HEK293T (cell line): ENCODE measurements at places on chromosomes 12 and 14.
A peak's percentile ranks its signal among the peaks of the same experiment; 100 is the strongest.

GRCh38 chr12:104468371-104468770 lies 11.6 kb downstream of the CHST11 start:
- no peak for DNase-seq

GRCh38 chr12:75658286-75658685 lies 146.9 kb upstream of the KRR1 start:
- DNase-seq = no peak

DNA sequence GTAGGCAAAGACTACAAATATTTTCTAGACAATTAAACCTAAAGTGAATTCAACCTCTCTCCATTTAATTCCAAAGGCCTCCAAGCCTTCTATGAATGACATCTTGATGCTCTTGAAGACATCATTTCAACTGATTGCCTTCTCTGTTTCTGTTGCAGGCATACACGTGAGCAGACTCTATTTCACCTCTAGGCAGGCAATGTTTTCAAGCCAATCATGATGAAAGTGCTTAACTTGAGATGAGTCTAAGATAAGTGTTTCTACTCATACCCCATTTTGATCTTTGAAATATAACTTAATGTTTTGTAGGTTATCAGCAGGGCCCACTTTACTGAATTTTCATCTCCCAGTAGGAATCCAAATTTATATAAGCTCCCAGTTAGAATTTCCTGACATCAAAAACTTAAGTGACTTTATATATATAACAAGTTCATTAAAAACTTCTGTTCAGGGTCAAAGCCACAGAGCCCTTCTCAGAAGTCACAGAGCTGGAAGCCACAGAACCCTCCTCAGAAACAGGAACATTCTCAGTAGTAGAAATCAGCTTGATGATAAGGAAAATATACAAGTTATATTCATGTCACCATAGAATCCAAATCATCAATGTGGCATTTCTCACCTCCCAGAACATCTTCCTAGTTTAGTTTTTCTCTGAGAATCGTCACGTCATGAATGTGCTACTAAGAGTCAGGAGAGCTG lies 108.5 kb downstream of the PHLDA1 start:
- no peak for DNase-seq

GRCh38 chr12:94263011-94263811 lies 114.8 kb downstream of the PLXNC1 start:
- DNase-seq = no peak

GRCh38 chr12:87795555-87795954 lies 233.6 kb downstream of the C12orf50 start:
- DNase-seq = no peak

GRCh38 chr12:103540319-103540718 lies 44.6 kb upstream of the C12orf42 start:
- DNase-seq = no peak

GRCh38 chr12:68497107-68497506 lies 113.6 kb upstream of the RAP1B start:
- DNase-seq = no peak

DNA sequence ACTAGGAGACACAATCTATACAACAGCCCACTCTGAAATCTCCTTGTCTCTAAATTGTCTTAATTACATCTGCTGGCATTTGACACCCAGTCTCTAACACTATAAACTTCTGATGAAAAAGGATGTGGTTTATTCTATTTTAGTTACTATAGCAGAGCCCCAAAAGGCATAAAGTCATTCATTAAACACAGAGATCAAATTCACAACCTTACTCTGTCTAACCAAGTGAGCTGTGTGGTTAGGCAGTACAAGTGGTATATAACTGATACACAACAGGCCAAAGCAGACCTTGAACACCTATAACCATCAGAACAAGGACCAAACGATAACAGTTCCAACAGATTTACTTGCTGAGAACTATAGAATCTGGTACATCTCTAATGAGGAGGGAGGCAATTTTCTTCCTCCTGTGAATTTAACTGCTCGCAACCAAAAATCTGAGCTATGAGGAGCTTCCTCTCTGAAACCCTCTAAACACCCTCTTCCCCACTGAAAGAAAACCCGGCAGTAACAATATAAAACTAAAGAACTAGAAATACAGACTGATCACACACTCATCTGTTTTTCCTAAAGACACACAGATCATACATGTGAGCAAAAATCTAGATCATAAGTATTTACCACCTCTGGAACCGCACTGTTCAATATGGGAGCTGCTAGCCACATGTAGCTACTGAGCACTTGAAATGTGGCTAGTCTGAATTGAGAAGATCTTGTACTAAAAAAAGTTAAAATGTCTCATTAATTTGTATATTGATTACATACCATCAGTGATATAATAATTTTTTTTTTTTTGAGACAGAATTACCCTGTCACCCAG lies 17.7 kb downstream of the SPPL3 start:
- no peak for DNase-seq

DNA sequence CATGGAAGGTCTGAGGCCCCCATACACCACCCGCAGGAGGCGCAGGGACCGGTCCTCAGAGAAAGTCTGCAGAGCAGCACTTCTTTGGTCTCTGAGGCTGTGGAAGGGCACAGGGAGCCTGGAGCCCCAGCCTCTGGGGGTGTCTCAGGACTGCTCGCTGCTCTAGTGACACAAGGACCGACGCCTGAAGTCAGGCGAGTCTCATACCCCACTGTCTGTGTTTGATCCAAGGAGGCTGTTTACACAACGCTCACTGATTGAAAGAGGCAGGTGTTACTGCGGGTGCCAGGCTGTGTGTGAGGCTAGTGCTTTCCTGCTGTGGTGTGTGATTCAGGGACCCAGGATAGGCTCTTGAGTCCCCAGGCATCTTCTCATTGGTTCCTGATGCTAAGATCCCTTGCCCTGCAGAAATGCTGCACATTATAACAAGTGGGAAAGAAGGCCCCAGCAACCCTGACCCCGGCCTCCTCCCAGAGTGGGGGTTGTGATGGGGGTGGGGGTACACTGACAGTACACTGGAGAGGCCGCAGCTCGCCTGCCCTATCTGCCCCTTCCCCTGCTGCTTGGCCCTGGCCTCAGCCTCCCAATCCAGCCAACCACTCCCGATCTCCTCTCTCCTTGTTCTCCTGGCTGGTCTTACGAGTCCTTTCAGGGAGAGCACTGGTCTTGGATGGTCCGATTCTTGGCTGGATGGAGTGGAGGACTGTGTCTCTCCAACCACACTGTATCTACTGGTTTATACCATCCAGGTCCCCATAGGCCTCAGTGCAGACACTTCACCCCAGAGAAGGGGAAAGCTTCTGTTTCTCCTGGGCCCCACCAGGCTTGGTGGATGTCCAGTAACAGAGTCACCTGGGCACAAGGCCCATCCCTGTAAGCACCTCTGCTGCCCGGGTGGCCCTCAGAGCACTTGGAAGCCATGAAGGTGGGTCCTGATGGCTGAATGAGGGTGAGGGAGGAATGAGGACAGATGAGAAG lies 6.6 kb downstream of the CACNA2D4 start:
- peak; percentile 5 for DNase-seq

GRCh38 chr12:10101042-10101579 lies 2.3 kb upstream of the CLEC1A start:
- DNase-seq = no peak

GRCh38 chr14:96538097-96538989 lies 36.2 kb downstream of the PAPOLA start:
- no peak for DNase-seq

GRCh38 chr14:92539875-92540274 lies 26.3 kb downstream of the RIN3 start:
- DNase-seq = no peak

DNA sequence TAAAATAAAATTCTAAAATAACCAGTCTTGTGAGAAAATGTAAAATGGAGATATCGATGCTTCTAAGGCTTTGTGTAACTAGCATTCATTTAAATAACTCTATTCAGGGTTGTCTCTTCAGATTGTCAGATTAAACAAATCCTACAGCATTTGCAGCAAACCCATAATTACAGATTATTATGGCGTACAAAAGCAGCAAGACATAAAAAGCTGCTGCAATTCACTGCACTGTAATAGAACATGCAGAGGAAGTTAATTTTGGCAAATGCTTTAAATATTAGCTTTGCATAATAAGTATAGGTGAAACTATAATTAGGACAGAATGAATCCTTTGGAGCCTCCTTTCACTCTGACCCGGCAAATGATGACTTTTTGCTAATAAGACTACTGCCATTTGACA lies 98.3 kb downstream of the INSM2 start:
- DNase-seq = no peak

- no peak for DNase-seq
Measured at GRCh38 chr12:64625243-64626077, 15.2 kb downstream of the RASSF3 start.

GRCh38 chr12:31524791-31525495 lies 66.0 kb downstream of the DENND5B start:
- no peak for DNase-seq

DNA sequence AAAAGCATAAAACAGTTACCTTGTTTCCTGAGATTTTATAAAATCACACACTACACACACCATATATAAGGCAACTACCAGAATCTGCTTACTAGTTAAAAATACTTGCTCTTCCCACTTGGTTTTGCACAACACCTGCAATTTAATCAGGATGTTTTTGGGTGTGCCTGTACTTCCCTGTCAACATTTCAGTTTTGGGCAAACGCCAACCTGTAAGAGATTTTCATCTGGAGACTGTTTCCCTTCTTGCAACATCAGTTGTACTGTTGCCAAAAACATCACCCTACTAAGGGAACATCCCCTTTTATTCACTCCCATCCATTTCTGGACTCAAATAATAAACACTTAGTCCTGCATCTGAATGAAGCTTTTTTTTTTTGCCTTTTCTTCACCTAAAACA lies 172.3 kb downstream of the DUSP6 start:
- DNase-seq = no peak

DNA sequence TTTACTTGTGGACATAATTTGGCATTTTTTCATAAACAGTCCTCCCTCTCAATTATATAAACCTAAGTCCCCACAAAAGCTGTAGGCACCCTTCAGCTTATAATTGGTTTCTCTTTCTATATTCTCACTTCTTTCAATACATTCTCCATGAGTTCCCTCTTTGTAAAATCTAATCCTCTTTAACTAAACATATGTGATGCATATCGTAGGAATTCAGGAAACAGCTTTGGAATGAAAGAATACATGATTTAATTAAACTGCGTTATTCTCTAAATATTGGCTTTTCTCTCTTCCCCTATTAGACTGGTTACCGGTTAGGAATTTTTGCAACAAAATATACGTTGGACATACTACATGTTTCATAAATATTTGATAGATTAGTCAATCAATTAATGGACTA lies 1122.6 kb downstream of the FLRT2 start:
- no peak for DNase-seq

GRCh38 chr14:55170526-55170925 lies 20.9 kb downstream of the DLGAP5 start:
- no peak for DNase-seq

GRCh38 chr14:52825085-52825484 lies 33.7 kb upstream of the GNPNAT1 start:
- no peak for DNase-seq

GRCh38 chr14:55102141-55102621 lies 26.9 kb upstream of the LGALS3 start:
- no peak for DNase-seq

DNA sequence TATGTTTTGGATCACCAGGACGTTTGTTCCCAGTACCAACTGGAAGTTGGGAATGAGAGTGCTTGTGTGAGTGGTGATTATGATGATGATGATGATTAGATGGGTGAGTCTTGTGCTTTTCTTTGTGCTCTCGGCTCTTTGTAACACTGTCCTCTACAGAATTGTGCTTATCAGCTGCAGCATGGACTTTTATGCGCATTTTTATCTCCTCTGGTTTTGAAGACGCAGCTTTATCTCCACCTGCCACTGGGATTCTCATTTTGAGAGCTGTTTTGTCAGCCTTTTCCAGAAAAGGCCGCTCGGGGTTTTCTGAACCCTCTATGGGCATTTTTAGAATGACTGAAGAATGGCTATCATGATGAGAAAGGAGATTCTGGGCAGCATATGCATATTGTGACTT lies 11.5 kb upstream of the KANSL2 start:
- no peak for DNase-seq

DNA sequence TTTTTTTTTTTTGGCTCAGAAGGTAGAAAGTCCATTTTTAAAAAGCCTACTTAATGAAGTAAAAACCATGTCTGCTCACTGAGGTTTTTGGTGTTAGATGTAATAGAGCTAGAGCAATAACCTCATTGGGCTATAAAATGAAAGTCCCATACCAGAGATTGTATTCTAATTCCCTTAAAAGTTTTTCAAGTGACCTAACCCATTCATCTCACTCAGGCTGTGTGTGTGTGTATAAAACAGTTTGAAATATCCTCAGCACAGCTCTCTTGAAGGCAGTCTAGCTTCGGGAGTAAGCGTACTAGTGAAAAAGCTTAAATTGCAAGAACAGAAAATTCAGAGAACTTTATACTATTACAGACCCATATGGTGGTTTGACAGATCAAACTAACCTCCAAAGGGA lies 313.8 kb downstream of the CEP128 start:
- no peak for DNase-seq

DNA sequence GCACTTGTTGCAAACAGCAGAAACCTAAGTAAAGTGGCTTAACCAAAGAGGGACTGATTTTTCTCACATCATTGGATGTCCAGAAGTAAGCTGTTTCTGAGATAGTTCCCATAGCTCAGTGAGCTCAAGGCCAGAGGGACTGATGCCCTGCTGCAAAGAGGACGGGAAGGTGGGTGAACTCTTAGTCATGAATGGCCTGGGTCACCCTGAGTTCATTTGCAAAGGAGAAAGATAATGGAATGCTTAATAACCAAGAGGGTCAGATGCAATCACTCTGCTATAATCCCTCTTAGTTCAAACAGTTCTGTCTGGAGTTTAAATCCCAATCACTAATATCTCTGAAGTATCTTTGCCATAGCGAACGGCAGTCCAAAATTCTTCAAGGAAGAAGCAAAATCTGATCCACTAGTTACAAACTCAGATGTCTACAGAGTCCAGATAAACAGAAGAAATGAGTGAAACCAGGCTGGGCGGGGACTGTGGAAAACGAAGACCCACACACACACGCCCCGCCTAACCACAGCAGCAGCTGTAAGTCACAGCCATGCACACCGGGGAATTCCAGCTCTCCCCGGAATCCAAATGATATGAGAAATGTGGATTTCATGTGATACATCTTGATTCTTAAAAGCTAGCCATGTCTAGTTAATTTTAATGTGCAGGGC lies 289.5 kb downstream of the TMEM132D start:
- no peak for DNase-seq

GRCh38 chr14:68653108-68653507 lies 139.8 kb downstream of the ZFP36L1 start:
- no peak for DNase-seq

- DNase-seq = no peak
Measured at GRCh38 chr12:128421375-128421774, 154.4 kb downstream of the TMEM132C start.

GRCh38 chr12:91483471-91483985 lies 300.9 kb upstream of the DCN start:
- DNase-seq = no peak

GRCh38 chr12:14716848-14717444 lies 20.5 kb upstream of the GUCY2C start:
- DNase-seq = peak; percentile 26
